Fibroblast of skin of left quadriceps (primary cell): ENCODE measurements at places on chromosomes 5 and 9.
A peak's percentile ranks its signal among the peaks of the same experiment; 100 is the strongest.

- peak; percentile 50 for DNase-seq
Measured at GRCh38 chr9:81393985-81394811, 295.1 kb downstream of the TLE1 start.

GRCh38 chr5:163303718-163304117 is 133.7 kb upstream of the CCNG1 start:
- DNase-seq, result no peak

DNA sequence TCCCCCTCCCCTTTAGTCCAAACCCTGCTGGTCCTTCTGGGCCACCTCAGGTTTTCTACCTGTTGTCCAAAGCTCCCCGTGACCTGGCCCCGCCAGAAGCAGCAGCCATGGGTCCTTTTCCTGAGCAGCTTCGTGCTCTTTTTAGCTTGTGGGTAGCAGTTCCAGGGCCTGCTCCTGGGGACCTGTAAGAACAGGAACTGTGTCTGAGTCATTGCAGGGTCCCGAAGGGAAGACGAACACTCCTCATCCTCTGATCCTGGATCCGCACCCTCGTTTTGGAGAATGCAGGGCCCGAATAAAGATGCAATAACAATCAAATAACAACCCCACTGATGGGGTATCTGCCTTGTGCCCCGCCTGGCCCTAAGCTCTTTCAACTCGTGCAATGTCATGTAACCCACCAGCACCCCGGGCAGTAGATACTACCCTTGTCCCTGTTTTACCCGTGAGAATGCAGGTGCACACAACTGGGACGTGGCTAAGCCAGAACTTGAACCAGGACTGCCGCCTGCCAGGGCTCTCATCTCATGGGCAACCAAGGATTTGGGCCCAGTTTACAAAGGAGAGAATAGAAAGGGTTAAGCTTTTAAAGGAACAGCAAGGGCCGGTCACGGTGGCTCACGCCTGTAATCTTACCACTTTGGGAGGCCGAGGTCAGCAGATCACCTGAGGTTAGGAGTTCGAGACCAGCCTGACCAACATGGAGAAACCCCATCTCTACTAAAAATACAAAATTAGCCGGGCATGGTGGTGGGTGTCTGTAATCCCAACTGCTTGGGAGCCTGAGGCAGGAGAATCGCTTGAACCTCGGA is 33.2 kb downstream of the NEK6 start:
- DNase-seq, result no peak

- DNase-seq, result no peak
Measured at GRCh38 chr9:81777482-81777881, 88.1 kb upstream of the TLE1 start.

DNA sequence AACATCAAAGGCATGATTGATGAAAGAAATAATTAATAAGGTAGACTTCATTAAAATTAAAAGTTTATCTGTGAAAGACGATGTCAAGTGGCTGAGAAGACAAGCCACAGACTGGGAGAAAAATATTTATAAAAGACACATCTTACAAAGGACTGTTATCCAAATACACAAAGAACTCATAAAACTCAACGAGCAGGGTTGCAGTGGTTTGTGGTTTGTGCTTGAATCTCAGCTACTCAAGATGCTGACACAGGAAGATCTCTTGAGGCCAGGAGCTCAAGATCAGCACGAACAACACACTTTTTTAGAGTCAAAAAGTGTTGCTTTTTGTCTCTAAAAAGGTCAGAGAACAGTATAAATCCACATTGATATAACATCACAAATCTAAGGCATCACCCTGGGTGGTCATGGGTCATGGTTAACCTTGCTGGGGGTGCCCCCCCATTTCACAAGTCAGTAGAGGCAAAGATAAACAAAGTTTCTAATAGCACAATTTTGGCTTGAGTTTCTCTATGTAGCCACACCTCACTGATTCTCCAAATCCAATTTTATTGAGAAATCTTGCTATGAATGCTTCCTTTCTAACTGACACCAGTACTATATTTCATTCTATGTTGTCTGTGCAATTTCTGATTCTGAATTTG is 342.9 kb upstream of the RPS23 start:
- DNase-seq, result no peak

GRCh38 chr9:128707446-128707845 is 5.1 kb downstream of the PKN3 start:
- DNase-seq, result no peak

- no peak for DNase-seq
Measured at GRCh38 chr5:137872466-137872865, 4.8 kb downstream of the MYOT start.

GRCh38 chr9:31119890-31120454 is 1264.5 kb upstream of the ACO1 start:
- DNase-seq, result peak; percentile 10

GRCh38 chr9:69674716-69675438 is 2.7 kb upstream of the APBA1 start:
- DNase-seq, result peak; percentile 83

GRCh38 chr5:61449804-61450492 is 117.9 kb downstream of the ZSWIM6 start:
- peak; percentile 92 for DNase-seq

GRCh38 chr5:24773261-24773660 is 128.5 kb upstream of the CDH10 start:
- DNase-seq, result no peak

DNA sequence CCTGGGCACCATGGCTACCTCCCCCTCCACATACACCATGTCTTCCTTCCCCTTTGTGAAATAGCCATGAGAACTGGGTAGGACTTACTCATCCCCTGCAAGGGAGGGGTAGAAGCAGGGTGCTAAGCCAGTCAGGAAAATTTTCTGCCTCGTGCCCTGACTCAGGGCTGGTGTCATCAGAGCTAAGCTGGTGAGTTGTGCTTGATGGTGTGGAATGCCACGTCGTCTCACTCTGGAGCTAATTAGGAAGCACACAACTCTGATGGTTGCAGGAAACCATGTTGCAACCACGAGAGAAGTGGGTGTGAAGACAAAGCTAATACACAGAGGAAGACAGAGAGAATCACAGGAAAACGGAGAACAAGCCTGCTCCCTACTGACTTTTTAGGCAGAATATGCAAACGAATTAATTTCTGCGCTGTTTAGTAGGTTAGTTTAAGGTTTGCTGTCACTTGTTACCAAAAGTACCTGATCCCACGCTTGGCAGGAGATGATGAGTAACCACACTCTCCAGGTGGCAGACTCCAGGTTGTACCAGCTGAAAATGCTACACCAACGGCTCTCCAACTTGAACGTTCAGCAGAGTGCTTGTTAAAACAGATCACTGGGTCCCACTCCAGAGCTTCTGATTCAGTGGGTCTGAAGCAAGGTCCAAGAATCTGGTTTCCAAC is 54.5 kb downstream of the STK10 start:
- peak; percentile 94 for DNase-seq

DNA sequence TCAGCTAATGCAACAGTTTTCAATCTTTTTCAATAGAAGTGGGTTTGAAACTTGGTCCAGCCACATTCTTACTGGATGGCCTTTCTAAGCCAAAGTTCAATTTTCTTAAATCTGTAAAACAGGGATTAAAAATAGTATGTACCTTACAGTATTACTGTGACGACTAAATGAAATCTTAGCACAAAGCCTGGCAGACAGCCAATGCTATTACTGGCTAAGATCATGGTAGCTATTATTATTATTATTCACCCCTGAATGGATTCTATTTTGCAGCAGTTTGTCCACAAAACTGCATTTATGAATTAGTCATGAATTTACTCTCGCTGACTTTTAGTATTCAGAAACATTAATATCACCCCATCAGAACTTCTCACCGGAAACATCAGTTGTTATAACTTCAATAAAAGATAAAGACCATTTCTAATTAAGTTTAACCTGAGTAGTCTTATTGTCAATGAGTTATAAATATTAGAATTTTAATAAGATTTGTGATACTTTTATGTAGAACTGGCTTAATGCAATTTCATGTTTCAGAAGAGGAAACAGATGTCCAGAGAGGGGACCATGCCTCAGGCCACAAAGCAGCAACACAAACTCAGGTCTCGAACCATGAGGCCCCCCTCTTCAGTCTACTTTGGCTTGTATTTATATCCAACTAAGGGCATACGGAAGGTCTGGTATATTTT is 468.2 kb downstream of the ARHGEF28 start:
- DNase-seq, result no peak

- peak; percentile 87 for DNase-seq
Measured at GRCh38 chr9:127122176-127123063, at the start of gene ANGPTL2. TSS of gene ANGPTL2 (minus strand) at chr9:127122635. CDS start at chr9:127108731, 13,904 bp downstream.

GRCh38 chr5:143682929-143683386 is 129.0 kb upstream of the HMHB1 start:
- DNase-seq, result peak; percentile 48

- no peak for DNase-seq
Measured at GRCh38 chr5:127010362-127010761, 20.0 kb downstream of the MARCHF3 start.

GRCh38 chr5:1467341-1468246 is 22.4 kb upstream of the SLC6A3 start:
- no peak for DNase-seq

- DNase-seq, result no peak
Measured at GRCh38 chr5:181211208-181211607, 6.2 kb upstream of the TRIM7 start.

DNA sequence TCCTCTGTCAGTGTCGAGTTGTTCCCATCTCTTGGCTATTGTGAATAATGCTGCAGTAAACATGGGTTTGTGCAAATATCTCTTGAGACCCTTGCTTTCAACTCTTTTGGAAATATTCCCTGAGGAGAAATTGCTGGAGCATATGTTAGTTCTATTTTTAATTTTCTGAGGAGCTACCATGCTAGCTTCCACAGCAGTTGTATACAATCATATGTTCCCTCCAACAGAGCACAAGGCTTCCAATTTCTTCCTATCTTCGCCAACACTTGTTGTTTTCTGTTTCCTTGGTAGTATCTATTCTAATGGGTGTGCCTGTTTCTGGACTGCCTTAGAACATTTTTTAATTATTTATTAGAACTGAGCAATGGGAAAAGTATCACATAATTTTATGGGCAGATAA is 23.6 kb upstream of the SHB start:
- no peak for DNase-seq

- peak; percentile 44 for DNase-seq
Measured at GRCh38 chr5:150523472-150524350, 15.8 kb downstream of the NDST1 start.

GRCh38 chr9:14433351-14434157 is 119.6 kb upstream of the NFIB start:
- DNase-seq, result peak; percentile 38

DNA sequence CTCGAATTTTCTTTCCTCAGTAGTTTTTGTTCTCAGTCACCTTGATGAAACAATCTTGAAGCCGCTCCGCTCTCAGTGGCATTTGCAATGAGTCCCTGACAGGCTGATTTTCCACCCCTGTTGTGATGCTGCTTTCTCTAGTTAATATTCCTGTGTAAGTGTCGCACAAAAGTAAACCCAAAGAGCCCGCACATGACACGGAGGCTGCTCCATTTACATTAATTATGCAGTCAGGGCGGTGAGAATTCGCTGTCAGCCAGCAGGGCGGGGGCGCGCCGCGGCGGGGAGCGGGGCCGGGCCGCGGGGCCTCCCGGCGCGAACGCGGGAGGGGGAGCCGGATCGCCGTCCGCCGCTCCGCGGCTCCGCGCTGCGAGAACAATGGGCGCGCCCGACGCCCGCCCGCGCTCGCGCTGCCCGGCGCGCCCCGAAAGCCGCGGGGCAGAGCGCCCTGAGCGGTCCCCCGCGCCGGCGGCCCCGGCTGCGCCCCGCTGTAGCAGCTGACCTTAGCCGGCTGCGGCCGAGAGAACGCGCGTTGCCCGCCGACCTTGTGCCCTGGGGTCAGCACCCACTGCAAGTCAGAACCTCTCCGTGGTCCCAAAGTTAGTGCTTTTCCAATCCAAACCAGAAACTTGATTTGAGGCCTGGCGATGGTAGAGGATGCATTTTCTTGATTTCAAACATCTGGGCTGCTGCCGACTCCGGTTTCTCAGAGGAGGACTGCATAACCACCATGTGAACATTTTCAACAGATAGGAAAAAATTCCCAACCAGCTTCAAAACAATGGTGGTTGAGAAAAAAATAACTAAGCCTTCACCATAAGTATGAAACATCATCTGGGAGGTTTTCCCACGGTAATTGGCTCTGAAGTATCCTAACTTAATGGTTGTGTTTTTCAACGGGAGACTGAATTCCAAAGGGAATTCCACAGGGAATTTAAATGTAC is 142.6 kb downstream of the PBX3 start:
- DNase-seq, result peak; percentile 37

DNA sequence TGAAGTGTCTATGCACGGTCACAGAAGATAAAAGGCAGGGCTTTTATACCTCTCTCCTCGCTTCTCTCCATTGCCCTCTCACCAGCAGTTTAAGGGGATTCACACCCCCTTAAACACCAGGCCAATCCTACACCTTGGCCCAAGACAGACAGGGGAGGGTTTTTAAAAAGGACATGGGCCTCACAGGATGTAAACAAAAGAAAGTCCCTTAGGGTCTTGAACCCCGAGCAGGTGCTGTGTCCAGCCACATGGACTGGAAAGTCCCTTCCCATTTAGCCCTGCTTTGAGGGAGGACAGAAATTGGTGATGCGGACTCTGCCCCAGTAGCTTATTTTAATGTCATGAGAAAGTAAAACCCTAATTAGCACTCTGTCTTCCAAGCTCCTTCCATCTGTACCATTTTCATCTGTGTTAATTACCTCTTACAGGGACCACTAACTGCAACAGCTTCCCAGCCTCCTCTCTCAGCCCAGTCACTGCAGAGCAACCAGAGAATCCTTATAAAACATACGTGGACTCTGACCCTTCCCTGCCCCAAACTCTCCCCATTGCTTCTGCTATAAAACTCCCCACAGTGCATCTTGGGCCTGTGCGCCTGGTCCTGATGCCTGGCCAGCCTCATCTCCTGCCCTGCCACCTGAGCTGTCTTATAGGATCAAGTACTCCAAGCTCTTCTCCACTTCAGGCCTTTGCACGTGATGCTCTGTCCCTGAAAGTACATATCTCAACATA is 16.7 kb downstream of the WHRN start:
- DNase-seq, result no peak

- peak; percentile 75 for DNase-seq
Measured at GRCh38 chr5:89204756-89205155, 321.8 kb upstream of the MEF2C start.

- no peak for DNase-seq
Measured at GRCh38 chr9:85523202-85523601, 218.6 kb downstream of the AGTPBP1 start.

DNA sequence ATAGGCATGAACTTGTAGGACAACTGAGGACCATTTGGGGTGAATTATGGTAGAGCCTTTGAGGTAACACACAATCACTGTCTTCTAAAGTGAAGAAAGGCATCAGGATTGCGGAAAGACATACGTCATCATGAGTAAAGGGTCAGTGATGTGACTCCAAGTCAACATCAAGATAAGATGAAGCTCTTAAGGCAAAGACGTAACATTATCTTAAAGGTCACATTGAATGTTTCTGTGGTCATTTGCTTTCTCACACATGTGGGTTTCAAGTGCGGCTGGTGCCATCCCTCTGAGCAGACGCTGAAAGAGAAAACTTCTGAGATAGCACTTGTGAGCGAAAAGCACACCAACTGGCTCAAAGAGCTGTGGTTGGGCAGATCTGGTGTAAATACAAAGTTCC is 63.3 kb upstream of the GRAMD2B start:
- no peak for DNase-seq

- peak; percentile 50 for DNase-seq
Measured at GRCh38 chr5:97629276-97629675, 446.2 kb upstream of the RIOK2 start.
